ENCODE measurements at places on chromosomes 13 and 19.

GRCh38 chr13:30572859-30573275 is 44.9 kb upstream of the USPL1 start:
- DNase-seq = no peak

DNA sequence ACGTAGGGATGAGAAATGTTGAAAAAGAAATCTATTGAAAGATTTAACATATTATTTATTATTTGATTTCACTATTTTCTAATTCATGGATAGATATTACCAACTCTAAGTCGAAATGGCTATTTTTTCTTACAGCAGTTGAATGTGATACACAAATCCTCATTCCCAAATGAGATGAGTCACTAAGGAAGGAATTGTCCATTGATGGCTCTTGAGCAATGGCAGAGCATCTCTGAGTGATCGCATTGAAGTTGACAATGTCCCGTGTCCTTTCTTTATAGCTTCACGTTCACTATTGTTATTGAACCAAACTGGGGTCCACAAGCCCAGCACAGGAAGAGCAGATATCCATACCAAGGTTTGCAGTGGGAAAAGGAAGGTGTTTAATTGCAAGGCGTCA is 648.3 kb upstream of the SPRY2 start:
- no peak for DNase-seq

- no peak for DNase-seq
Observed at GRCh38 chr13:33204130-33204927, 81.2 kb downstream of the STARD13 start.

DNA sequence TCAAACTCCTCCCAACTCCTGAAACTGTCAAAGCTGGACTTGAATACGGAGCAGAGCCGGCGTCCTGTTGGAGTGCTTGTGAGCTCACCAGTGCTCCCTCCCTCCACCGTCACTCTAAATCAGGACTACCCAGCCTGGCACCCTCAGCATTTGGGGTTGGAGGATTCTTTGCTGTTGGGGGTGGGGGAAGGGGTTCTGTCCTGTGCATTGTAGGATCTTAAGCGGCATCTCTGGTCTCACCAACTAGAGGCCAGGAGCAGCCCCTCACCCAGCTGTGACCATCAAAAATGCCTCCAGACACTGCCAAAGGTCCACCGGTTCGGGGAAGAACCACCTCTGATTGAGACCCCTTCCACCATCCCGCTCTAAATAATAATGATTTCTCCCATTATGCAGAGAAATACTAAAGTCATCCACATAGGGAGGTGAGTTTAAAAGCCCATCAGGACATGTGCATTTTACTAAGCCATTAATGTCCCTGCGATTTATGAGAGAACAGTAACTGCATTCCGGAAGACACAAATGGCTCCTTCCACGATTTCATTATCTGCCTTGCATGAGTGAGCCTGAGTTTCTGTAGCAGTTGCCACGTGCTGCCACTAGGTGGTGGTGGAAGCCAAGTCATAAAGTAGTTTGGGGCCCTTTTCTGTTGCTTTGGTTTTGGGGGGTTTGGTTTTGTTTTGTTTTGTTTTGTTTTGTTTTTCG is 16.1 kb upstream of the USP29 start:
- peak; percentile 66 for DNase-seq

GRCh38 chr19:14113762-14114414 is 3.7 kb downstream of the PRKACA start:
- peak; percentile 78 for DNase-seq

DNA sequence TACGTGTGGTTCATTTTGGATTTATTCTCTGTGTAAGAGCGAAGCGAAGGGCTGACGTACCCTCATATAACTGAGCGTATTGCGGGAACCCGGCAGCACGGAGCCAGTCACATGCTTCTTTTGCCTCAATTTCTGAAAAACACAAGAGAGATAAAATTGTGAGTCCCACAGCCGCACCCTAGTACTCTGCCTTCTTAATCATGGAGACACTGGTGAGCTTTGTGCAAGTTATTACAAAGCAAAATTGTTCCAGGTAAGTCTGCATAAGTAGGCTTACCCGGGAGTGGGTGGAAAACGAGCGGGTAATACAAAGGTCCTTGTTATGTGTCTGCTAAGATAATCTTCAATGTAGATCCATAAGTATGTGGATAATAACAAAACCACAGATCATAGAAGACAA is 118.1 kb downstream of the STARD13 start:
- DNase-seq = no peak

DNA sequence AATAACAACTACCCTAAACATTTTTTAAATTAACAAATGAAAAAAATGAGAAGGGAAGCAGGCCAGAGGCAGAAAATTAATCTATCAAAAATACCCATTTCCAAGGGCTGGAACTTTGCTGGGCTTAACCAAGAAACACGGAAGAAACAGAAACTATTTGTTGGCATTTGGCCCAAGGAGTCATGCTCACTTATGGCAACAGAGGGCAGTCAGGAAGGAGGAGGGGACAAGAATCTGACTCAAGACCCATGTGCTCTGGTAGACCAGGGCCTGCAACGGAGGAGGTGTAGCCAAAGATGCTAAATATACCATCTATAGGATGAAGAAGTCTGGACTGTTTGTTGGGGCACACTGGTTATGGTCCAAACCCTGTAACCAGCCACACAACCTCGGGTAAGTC is 496.7 kb downstream of the COG6 start:
- DNase-seq = no peak

- DNase-seq = no peak
Observed at GRCh38 chr13:34637138-34637537, 304.9 kb upstream of the NBEA start.

DNA sequence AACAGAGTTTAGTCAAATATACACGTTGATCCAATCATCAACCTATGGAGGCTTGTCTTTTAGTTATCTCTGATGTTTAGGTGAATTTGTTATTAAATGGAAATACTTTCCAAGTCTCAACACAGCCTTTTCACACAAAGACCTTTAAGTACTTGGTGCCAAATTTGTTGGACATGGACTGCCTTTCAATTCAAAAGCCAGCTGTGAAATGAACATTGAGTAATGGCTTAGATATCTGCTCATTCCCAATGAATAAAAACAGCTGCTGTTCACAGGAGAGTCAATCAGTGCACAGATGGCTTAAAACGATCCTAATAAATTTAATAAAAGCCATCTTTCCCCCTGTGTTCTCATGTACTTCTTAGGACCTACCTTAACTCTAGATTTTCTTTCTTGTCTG is 19.9 kb upstream of the DHRS12 start:
- DNase-seq = no peak

GRCh38 chr19:46975925-46976782 is 43.5 kb upstream of the NPAS1 start:
- no peak for DNase-seq

DNA sequence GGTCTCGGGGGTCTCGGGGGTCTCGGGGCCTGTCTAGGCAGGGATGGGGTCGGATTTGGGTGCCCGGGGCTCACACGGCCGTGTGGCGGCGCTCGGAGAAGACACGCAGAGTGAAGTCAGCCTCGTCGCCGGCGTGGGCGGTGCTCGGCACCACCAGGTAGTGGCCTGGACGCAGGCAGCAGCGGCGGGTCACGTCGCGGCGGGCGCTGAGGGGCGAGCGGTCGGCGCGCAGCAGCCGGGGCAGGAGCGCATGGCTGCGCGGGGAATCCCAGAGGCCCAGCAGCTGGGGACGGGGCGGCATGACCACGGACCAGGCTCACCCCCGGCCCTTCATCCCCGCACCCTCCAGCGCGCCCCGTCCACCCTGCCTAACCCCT is 8.2 kb downstream of the CAPN12 start:
- DNase-seq = peak; percentile 77

GRCh38 chr13:93922063-93922855 is 557.2 kb downstream of the DCT start:
- DNase-seq = no peak

GRCh38 chr13:79907527-79907926 is 426.6 kb downstream of the NDFIP2 start:
- DNase-seq = no peak

DNA sequence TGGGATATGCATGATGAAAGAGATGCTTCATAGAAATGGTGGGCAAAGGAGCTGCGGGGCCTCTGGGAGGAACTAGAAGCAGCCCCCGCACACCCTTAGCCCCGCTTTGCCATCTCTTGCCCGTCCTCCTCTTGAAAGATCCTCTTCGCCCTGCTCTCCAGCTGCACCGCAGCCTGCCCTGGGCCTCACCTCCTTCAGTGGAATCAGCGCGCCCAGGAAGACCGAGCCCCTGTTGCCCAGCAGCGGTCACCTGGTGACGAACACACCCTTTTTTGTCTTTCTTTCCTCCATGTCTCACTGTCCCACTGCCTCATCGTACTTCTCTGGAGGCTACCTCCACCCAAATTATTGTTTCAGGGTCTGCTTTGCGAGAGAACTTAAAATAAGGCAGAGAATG is 807.6 kb downstream of the UQCRFS1 start:
- DNase-seq = no peak

DNA sequence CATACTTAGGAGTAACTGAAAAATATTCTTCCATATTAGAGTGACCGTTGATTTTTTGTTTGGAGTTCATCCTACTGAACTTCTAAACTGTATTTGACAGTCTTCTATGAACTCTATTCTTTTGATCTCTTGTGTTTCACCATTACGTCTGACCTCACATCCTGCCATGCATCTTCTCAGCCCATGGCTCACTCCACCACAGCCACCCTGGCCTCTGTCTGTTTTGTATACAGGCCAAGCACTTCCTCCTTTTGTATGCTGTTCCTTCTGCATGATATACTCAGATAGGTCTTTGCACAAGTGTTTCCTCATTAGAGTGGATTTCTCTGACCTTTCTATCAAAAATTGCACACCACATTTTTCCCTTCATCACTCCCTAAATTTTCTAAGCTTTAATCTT is 119.9 kb downstream of the MAB21L1 start:
- no peak for DNase-seq

DNA sequence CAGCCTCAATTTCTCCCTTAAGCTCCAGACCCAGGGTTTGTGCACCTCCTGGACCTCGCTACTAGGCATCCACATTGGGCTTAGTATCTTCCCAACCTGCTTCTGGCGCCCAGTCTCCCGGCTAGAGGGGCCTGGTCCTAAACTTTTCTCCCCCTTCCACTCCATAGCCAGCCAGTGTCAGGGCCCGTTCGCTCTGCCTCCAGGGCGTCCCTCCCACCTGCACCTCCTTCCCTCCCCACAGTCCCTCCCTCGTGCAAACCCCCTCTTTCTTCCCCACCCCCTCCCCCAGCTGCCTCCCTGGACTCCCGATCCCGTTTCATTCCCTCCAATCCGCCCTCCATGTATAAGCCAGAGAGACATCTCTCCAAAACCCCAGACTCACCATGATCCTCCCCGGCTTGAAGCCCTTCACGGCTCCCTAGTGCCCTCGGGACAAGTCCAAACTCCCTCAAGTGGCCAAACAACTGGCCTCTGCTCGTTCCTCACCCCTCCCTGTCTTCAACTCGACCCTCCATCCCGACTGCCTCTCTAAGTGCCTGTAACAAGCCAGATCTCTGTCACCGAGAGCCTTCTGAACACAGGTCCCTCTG is 997 bp upstream of the SAMD4B start:
- no peak for DNase-seq

DNA sequence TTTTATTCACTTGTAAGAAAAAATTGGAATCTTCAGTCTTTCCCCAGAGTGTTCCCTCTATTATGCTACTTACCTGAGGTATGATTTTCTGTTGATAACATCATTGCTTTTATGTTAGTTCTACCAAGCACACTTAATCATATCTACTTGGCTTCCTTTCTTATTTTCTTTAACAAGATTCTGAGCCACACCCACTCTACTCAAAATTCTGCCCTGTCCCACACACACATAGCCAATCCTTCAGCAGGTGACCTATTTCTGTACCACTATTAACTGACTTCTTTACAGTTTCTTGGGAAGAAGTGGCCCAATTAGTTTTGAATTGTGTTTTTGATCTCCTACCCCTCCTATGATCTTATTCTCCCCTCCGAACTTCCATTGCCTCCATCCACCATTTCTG is 215.7 kb downstream of the PCDH9 start:
- DNase-seq = no peak

- DNase-seq = no peak
Observed at GRCh38 chr19:28500296-28500695, 712.7 kb downstream of the UQCRFS1 start.

DNA sequence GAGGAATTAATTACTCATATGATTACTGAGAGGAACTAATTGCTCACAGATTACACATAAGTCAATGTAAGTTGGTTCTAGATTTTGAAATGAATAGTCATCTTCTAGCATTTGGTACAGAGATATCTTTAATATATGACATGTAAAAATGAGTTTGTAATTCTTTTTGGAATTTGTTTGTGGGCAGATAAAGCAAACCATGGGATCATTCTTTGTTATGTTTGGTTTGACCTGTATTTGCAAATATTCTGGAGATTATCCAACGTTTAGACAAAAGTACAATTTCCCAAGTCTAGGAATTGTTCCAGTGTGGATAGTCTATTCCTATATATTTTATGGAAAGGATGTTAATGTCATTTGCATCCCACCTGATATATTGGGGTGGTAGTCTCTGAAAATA is 309.6 kb upstream of the EDNRB start:
- no peak for DNase-seq
